Left cardiac atrium (tissue), 4 donors: ENCODE measurements at places on chromosomes 16 and 17.
A peak's percentile ranks its signal among the peaks of the same experiment; 100 is the strongest.

- no peak for DNase-seq
Measured at GRCh38 chr17:65933290-65933689, 258.6 kb downstream of the CEP112 start.

DNA sequence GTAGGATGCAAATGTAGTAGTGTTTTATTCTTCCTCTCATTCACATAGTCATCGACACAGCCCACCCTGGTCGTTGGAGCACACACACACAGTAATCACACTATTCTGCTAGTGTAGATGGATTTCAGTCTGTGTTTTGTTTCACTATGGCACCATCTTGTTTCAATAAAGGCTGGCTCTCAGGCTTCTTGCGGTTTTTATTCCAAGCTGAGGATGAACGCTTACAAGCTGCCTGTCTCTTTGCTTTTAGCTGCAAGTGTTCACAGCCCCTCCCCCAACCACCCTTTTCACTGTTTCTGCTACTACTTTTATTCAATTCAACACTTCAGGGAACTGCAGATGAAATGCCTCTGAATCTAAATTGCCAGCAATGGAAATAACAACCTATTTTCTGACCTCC is 140.9 kb upstream of the PMFBP1 start:
- DNase-seq: no peak

GRCh38 chr16:3971706-3972105 is 91.2 kb upstream of the CREBBP start:
- DNase-seq: no peak

- DNase-seq: no peak
Measured at GRCh38 chr17:5027916-5028315, 7.3 kb downstream of the SLC52A1 start.

DNA sequence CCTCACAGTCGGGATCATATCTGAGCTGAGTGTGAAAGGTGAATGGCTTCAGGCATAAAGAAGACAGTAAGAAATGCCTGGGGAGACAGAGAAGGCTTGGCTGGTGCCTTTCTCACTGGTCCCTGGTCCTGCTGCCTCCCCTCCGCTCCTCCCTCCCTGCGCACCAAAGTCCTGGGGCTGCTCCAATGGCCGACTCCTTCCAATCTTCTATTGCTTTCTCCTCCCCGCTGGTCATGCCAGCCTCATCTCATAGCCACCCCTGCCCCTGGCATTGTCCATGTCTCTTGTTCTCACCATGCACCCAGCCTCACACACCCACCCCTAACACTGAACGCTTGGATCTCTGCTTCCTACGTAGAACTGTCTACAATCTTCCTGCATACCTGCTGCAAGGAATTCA is 18.0 kb downstream of the TLE7 start:
- no peak for DNase-seq

GRCh38 chr16:47026947-47027346 is 53.5 kb upstream of the DNAJA2 start:
- no peak for DNase-seq

DNA sequence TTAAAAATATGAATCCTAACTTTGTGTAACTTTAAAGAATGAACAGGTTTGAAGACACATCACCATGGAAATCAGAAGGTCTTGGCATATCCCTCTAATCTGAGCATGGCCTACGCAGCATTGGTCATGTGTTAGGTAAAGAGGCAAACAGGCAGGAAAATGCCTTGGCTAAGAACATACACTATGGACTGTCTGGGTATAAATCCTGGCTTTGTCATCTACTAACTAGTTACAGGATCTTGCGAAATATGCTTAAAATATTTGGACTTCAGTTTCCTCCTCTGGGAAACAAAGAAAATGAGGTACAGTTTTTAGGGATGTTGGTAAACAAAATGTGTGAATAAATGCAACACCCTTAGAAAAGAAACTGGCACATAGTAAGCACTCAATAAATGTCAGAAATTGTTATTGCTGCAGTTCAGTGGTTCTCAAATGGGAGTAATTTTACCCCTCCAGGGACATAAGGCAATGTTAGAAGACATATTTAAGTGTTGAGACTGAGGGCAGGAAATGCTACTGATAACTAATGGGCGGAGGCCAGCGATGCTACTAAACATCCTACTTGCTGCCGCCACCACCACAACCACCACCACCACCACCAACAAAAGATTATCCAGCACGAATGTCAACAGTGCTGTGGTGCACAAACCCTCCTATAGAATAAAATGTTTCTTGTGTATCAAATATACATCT is 770.8 kb upstream of the SOX9 start:
- no peak for DNase-seq

GRCh38 chr16:19114359-19115147 is 789 bp downstream of the ITPRIPL2 start:
- DNase-seq: peak; percentile 77

DNA sequence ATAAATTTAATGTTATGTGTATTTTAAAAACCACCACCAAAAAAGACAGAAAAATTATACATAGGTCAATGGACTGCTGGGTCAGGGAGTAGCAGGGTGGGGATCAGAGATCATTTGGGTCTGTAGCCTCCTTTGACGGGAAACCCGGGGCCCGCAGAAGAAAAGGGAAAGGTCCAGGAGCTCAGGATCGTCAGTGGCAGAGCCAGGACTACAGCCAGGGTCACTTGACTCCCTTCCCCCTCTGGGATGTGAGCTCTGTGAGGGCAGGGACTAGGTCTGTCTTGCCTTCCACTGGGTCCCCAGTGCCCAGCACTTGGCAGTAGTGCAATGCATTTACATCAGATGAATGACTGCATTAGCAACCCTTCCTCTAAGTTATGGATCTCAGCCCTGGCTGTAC is 62.1 kb downstream of the TOM1L2 start:
- DNase-seq: no peak

DNA sequence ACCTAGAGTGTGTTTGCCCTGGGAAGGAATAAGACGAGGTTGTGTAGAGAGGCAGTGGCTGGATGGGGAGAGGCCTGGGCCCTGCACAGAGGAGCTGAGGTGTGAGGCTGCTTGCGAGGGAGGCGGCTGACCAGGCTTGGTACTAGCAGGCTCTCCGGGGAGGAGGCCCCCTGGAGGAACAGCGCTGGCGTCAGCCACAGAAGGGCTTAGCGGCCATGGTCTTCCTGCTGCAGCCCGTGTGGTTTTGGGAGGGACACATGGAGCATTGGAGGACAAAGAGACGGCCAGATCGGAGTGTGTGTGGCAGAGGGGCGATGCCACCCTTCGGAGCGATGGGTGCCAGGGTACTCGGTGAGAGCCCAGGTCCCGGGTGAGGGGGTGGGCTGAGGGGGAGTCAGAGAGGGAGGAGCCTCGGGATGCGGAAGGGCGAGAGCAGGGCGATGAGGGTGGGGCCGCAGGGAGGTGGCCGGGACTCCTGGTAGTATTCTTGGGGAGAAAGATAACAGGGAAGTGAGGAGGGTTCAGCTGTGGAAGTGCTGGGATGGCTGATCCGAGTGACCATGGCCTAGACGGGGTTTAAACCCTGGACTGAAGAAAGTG is 8.3 kb downstream of the BANP start:
- no peak for DNase-seq

DNA sequence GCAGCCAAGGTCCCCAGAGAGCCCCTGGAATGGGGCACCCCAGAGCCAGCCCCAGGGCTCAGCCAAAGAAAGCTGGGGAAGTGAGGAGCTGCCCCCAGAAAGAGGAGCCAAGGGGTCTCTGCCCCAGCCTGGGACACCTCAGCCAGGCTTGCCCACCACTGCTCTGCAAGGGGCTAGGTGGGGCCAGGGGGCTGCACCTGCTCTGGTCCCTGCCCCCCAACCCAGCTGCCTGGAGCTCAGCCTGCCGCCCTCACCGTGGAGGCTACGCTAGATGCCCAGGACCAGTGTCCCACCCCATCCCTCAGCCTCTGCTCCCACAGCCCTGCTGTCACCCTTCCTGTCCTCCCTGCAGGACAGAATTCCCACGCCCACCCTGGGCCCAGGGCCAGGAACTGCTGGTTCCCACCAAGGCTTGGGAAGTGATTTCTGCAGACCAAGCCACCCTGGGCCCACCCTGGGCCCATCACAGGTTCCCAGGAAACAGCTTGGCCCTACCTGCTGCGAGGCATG is 28.1 kb upstream of the KRT17 start:
- no peak for DNase-seq

DNA sequence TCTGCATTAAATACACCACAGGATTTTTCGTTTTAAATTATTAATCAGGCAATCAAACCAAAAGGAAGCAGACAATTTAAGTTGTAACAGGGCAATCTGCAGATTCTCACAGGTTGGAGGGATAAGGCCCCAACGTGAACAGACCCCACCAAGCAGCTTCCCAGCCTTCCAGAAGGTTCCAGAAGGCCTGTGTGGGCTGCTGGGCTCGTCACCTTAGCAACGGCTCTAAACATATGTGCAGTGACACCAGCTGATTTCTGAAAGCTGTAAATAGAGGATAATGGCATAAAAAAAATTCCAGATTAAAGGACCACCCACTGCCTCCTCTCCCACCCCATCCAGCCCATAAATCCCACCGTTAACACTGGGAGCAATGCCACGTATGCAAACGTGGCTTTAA is 123.8 kb downstream of the ZNF778 start:
- no peak for DNase-seq

- DNase-seq: no peak
Measured at GRCh38 chr17:78839235-78839761, 1.3 kb downstream of the USP36 start.

- no peak for DNase-seq
Measured at GRCh38 chr16:87472935-87473334, 19.9 kb downstream of the ZCCHC14 start.

GRCh38 chr16:76696876-76697275 is 419.7 kb downstream of the CNTNAP4 start:
- DNase-seq: no peak

DNA sequence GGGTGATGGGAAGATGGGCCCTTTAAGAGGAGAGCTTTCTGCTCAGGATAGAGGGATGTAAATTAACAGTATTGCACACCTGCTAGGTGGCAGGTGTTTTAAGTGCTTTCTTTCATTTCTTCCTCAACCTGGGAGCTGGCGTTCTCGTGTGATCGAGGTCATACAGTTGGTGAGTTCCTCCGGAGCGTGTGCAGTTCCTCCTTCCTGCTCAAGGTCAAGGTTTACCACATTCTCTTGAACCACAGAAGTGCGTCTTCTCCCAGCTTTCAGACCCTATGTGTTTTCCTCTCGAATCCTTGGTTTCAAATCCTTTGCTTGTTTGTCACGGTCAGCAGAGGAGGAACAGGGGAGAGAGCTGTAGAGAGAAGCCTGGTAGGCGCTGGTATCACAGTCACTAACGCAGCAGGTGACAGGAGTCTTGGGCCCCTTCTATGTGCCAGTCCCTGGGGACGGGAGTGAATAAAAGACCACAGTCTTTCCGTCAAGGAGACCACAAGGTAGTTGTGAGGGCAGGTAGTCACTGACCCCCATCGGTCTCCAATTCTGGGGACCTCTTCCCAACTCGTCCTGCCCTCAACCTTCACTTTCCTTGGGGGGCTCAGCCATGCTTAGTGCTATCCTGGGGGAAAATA is 791 bp downstream of the DNAI2 start:
- no peak for DNase-seq

- no peak for DNase-seq
Measured at GRCh38 chr17:82013341-82013740, 9.3 kb downstream of the CENPX start.

DNA sequence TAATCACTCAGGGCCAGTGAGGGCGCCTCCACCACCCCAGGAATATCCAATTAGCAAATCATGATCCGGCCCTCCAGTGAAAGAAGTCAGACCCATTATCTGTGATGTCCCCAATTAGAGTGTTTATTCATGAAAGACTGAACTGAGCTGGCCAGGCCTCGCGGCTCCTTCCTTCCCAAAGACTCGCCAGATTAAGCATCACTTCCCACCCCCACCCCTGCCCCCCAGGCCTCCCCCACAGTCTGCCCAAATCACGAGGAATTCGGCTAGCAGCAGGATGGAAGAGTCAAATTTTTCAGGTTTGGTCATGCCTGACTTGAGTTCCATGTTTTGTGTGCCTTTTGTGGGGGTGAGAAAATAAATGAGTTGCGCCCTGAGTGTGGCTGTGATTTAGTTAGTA is 298.4 kb upstream of the SALL1 start:
- no peak for DNase-seq

- peak; percentile 72 for DNase-seq
Measured at GRCh38 chr17:76547183-76547641, 7.4 kb downstream of the PRCD start.

- peak; percentile 48 for DNase-seq
Measured at GRCh38 chr17:58084317-58084981, 1.2 kb downstream of the DYNLL2 start.

DNA sequence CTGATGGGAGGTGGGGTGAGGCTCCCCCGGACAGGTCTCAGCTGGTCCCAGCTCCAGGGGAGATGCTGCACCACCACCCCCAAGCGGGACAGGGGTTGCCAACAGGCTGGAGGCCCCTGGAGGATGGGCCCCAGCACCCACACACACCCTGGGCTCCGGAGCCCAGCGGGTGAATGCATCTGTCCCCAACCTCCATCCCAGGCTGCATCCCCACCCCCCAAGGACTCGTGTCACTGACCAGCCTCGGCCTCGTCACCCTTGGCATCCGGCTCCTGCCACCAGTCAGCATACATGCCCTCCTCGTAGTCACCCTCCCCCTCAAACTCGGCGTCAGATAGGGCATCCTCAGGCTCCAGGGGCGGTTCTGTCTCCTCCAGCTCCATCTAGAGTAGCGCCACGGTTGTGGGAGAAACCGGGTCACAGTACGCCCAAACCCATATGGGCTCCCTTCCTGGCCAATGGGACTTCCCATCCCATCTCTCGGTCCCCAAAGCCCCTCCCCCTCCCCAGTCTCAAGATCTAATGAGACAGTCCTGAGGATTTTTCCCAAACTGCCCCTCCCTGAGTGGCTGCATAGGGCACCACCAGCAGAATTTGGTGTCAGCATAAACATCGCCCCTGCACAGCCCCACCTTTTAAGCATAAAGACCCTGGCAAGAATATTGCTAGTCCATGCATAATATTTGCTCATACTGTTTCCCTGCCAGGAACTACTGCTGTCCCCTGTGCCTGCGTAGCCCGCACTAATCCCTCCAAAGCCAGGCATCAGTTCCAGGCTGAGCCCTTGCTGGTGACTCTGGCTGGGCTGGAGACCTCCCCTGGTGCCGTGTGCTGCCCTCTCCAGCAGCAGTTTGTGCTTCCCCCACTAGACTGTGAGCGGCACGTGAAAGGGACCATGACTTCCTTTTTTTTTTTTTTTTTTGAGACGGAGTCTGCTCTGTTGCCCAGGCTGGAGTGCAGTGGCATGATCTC is 8.4 kb downstream of the P3H4 start:
- DNase-seq: no peak
